Pons (tissue), 1 donor: ENCODE measurements at places on chromosomes 7 and 10.

DNA sequence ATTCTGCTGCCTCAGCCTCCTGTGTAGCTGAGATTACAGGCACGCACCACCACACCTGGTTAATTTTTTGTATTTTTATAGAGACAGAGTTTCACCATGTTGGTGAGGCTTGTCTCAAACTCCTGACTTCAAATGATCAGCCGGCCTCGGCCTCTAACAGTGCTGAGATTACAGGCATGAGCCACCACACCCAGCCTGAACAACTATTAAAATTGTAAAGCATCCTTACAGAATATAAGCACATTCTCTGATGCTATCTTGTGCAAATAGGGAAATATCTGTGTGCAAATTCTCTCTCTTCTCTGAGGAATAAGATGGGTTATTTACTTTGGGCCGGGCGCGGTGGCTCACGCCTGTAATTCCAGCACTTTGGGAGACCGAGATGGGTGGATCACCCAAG, 12.5 kb downstream of the NUDCD3 start:
- no peak for DNase-seq

DNA sequence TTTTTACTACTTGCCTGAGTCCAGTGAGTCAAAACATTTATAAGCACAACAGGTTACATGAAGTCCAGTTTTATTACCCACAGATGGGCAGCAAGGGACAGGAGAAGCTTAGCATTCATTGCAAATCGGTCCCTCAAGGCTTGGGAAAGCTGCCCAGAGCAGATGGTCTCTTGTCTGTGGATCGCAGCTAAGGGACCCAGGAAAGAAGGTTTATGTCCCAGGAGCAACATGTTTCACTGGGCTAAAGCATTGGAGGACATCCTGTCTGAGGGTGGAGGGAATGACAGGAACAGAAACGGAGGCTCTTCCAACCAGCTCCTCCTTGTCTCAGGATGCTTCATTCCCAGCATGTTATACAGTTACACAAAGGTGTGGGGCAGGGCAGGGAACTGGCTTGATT, 39.3 kb downstream of the TRIM24 start:
- DNase-seq, result no peak

- DNase-seq, result no peak
Observed at GRCh38 chr10:69960988-69961880, 91.4 kb upstream of the MACROH2A2 start.

GRCh38 chr7:35550831-35551230, 144.1 kb downstream of the HERPUD2 start:
- DNase-seq, result no peak

DNA sequence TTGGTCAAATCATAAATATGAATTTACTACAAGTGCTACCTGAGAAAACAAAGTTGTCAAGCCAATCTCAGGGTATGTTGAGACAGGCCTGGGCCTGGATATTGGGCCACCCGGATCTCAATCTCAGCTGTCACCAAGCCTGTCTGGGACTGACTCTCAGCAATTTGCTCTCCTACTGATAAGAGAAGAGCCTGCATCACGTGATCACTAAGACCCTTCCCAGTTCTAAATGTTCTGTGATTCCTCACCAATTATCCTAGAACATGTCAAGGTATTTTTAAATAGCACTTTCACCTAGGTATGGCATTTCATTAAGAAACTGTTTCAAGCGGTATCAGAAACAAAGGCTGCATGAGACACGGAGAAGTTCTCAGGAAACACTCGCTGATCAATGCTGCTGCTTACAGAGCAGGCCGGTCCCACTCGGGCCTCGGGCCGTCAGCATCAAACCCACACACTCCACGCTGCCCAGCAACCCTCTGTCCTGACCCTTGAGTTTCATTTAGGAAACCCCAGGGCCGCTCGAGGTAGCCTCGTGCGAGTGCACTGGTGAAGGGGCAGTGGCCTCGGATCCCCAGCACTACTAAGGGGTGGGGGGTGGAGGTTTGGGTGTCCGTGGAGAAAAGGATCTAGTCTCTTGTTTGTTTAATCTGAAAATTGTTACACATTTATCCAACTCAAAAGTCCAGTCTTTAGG, 4.1 kb downstream of the KLF6 start:
- DNase-seq, result no peak

GRCh38 chr10:88918191-88918905, 34.2 kb downstream of the ACTA2 start:
- no peak for DNase-seq

DNA sequence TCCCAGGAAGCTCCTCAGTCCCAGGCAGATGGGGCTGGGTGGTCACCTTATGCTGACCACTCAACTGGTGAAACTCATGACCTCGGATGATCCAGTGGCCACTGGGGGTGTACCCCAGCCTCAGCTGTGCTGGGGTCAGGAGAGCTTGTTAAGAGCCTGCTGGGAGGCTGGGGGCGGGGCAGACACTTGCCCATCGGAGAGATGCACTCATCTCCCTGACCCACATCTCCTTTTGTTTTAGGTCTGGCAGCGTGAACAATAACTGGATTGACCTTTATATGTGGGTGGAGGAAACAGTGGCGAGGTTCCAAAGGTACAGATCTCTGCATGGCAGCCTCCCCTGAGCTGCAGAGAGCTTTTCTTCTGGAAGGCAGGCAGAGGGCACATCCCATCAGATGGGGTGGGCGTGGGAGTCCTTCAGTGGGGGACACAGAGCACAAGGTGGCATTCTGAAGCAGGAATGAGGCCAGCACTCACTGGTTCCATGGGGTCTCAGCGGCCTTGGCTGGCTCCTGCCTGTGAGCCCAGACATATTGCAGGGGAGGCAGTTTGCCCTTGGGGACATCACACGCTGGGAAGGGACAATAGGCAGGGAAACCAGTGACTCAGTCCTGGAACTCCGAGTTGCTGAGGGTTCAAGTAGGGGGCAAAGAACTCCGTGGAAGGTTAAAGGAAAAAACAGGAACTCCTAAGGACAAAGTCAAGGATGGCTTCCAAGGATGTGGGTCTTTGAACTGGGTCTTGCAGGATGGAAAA, 5.2 kb downstream of the ANTXRL start:
- DNase-seq, result no peak

DNA sequence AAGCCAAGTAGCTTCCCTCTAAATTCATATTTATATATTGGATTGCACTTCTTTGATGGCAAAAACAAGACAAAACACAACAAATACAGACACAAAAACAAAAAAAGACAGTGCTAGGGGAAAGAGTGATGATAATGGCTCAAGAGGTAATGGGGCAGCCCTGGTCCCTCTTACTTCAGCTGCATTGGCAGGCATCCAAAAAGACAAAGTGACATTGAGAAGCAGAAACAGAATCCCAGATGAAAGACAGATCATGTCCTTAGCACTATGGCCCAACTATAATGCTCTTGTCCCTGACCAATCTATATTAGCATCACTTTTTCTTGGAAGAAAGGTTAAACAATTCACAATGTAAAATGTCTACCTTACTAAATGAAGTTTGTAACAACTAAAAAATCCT, 76.2 kb downstream of the GPR85 start:
- DNase-seq, result no peak

- no peak for DNase-seq
Observed at GRCh38 chr7:27178366-27178765, 4.2 kb upstream of the HOXA10 start.

DNA sequence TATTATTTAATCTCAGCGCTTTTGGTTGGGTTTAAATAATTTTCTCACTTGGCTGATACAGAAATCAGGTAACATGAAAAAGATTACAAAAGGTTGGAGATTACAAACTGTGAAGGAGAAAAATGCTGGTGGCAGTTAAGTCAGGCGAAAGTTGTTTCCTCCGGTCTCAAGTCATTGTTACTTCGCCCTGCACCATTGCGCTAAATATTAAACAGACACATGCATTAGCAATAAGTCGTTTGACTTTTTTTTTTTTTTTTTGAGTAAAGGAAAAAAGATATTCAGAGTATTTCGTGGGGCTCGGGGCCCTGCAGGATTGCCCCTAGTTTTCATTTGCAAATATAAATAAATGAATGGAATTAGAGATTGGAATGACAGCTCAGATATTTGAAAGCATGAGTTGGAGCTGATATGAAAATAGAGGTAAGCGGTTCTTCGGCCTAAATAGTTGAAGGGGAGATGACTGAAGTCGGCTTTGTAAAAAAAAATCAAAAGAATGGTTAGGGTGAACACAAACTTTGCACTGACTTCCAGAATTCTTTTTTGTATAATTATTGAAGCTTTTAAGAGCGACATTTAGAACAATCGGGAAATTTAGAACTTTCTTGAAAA, 914 bp downstream of the SDHAF3 start:
- peak; percentile 27 for DNase-seq

DNA sequence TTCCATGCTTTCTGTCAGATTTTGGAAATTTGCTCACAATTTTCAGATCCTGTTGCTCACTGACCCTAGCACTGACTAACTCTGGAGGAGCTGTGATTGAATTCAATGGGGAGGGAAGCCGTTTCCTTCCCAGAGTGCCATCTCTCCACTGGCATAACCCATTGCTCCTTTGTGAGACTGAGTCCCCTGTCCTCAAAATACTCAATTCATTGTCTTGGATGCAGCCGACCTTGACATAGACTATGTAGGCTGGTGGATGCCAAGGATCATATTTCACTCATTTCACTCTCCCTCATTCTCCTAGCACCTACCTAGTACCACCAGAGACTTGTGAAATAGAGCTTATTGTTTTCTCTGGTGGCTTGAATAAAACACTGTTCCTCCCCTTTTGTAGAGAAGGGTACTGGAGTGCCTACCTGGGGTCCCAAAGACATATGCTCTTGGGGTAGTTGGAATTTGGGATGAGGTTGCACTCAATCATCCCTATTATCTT, 511.3 kb upstream of the ZMIZ1 start:
- no peak for DNase-seq

- no peak for DNase-seq
Observed at GRCh38 chr10:72563327-72563932, 62.4 kb downstream of the MICU1 start.

DNA sequence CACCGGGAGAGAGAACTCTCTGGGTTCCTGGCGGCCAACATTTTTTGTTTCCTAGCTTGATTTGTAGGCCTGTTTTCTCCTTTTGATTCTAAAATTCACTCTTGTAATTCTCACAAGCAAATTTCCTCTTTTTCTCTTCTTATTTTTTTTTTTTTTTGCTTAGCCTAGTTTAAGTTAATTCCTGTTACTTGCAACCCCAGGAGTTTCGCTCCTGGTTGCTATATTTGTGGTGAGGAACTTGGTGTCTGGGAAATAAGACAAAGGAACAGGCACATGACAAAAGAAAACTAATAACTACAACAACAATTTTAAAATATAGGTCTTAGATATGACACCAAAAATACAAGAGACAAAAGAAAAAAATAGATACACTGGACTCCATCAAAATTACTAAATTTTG, 6.7 kb downstream of the AOAH start:
- DNase-seq, result peak; percentile 70

DNA sequence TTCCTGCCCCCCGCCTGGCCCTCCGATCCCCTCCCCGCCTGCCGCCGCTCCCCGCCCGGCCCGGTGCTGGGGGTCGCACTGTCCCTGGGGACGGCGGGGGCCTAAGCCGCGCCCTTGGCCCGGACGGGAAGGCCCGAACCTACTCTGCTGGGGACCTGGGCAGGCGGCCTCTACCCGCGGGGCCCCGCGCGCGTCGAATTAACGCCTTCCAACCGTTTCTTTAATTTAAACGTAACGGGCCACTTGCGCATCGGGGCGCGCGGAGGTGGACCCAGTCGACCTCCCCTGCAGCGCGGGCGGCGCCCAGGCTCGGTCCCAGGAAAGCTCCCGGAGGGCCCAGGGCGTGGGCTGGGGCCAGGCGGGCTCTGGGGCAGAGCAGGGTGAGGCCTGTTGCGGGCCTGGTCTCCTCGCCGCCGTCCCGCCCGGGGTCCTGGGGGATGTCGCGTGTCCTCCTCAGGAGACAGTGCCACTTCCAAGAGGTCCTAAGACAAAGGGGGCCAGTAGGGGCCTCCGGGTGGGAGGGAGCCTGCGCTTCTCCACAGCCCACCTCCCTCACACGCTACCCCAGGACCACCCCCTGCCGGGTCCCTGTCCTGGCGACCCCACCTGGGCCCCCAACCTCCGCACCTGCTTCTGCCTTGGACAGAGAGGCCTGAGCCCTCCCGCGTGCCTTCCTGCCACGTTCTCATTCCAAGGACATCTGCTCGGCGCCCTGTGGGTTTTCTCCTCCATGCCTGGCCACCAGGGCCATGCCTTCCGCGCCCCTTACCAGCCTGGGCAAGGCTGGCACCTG, 658 bp upstream of the PTPRN2 start:
- DNase-seq, result no peak

DNA sequence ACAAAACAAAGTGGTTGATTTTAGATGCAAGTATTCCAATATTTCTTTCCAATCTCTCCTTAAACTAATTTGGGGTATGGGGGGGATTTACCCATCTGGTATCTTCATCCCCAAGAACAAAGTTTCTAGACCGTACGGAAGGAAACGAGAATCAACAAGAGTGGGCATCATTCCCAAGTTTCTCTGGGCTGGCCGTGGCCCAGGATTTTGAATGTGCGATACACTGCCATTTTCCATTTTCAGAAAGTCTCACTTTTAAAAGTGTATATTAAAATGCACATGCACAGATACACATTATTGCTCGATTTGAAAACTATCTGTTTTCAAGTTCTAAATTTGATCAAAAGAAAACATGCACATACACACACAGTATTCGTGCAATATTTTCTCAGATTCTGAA, 234.5 kb downstream of the CHCHD3 start:
- DNase-seq, result no peak

- DNase-seq, result no peak
Observed at GRCh38 chr10:10816447-10816846, 201.2 kb upstream of the CELF2 start.

GRCh38 chr7:81410471-81411117, 359.3 kb downstream of the HGF start:
- DNase-seq, result no peak

- DNase-seq, result no peak
Observed at GRCh38 chr7:127844165-127844564, 187.1 kb downstream of the LRRC4 start.
